ENCODE measurements at places on chromosomes 11 and 22.

DNA sequence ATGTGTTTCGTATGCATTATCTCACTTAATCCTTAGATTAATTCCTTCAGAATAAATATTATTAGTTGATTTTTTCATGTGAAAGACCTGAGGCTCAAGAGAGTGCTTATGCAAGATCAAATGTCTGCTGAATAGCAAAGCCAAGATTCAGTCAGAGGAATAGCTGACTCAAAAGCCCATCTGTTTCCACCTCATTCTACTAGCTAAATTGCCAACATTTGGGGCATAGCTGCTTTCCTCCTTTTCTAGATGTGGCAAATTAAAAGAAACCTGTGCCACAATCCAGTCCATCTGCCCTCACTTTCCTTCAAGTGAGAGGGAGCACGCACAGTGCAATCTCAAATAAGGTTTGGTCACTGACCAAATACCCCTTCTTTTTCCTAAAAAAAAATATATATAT lies 121.1 kb downstream of the PAX6 start:
- peak; percentile 2 for DNase-seq

- no peak for DNase-seq
Measured at GRCh38 chr22:30985561-30986208, 16.6 kb downstream of the TUG1 start.

- DNase-seq = peak; percentile 50
Measured at GRCh38 chr11:16925561-16926065, 88.6 kb downstream of the PLEKHA7 start.

- no peak for DNase-seq
Measured at GRCh38 chr11:112619106-112619505, 342.1 kb upstream of the NCAM1 start.

DNA sequence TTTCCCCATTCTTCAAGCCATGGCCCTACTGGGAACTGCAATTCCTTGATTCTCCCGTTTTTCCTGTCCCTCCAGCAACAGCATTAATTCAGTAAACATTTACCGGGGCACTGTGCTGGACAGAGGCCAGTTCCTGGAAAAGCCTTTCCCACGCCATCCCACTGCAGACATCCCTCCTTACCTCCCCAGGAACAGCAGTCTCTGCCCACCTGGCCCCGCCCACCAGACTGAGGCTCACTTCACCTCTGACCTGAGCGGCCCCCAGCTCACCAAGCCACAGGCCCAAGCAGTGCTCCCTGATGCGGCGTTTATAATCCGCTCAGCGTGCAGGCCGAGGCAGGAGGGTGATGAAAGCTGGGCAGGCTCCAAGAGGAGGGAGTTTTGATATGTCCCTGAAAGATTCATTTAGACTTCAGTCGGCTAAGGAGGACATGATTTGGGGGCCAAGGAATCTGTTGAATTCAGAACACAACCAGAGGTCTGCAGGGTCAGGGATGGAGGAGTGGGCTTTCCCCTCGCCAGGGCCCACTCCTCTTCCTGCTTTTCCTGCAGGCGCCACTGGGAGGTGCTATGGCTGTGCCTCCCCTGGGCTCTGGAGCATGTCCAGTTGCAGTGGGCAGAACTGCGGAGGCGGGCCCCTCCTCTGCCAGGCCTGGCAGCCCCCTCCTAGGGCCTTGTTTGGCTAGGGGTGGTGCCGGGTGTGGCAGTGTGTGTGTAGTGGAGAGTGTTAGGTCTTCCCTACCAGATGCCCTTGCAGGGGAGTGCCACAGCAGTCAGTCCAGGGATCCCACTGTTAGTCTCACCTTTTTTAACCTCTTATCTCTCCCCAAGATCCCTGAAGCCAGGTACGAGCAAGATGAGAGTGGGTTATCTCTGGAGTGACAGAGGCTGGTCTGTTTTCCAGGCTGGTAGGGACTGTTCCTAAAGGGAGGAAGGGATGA lies 1.4 kb upstream of the TAGLN start:
- no peak for DNase-seq
